ENCODE measurements at places on chromosomes 7 and 10.
A peak's percentile ranks its signal among the peaks of the same experiment; 100 is the strongest.

DNA sequence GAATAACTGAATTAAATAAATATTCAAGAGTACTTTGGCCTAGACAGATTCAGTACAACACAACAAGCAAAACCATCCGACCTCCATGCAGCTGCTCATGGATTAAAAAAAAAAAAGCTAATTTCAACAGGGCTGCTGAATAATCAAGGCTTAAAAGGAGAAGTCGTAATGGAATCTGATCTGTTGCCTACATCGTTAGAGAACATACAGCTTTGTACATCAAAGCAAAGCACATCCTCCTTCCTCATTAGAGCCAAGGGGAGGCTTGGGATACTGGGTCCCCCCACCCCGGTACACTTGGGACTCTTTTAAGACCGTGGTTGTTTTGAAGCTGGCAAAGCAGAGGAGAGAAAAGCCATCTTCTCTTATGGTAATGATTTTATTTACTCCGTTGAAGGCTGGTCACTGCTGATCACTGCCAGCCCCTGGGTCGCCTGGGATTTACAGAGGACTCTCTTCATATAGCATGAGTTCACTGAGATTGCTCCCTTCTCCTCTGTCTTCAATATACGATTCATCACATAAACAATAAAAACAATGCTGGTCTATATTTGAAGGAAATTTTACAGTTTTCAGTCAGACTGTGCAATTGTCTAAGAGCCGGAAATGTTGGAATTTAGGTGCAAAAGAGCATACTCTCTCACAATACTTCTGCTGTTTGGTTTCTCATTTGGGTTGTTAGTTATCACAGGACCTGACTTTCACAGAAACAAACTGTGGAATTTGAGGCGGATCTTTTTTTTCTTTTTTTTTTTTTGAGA, 148.8 kb downstream of the FAM107B start:
- ATAC-seq: no peak

GRCh38 chr7:141103847-141104429, 30.1 kb downstream of the TMEM178B start:
- ATAC-seq: no peak

GRCh38 chr10:71737001-71737833, 17.6 kb upstream of the C10orf105 start:
- ATAC-seq: peak; percentile 58

DNA sequence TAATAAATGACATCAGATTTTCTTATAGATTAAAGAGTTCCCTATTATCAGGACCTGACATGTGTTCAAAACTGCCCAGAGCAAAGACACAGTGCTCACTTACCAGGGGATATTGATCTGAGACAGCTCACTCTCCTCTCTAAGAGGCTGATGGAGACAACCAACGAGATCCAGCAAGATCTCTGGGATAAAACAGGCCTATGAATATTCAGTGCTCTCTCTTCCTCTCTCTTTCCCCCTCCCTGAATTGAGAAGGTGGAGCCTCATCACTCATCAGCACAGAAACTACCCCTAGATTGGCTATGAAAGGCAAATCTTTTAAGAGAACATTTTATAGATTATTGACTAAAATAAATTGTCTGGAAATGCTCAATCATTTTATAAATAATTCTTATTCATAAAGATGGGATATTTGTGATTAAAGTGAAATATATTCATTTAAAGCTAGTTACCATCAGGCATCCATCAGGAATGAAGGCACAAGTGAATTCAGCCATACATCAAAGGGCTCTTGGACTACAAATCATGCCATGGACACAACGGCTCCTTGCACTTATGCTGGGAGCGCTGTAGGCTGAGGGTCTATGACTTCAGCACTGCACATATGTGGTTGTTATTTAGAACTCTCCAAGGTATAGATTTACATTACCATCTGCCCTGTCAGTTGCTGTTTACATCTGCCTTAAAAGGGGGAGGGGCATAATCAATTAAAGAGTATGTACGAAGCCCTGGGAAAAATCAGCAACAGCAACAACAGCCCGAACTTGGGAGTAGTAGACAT, 3.4 kb upstream of the PPP1R17 start:
- no peak for ATAC-seq

DNA sequence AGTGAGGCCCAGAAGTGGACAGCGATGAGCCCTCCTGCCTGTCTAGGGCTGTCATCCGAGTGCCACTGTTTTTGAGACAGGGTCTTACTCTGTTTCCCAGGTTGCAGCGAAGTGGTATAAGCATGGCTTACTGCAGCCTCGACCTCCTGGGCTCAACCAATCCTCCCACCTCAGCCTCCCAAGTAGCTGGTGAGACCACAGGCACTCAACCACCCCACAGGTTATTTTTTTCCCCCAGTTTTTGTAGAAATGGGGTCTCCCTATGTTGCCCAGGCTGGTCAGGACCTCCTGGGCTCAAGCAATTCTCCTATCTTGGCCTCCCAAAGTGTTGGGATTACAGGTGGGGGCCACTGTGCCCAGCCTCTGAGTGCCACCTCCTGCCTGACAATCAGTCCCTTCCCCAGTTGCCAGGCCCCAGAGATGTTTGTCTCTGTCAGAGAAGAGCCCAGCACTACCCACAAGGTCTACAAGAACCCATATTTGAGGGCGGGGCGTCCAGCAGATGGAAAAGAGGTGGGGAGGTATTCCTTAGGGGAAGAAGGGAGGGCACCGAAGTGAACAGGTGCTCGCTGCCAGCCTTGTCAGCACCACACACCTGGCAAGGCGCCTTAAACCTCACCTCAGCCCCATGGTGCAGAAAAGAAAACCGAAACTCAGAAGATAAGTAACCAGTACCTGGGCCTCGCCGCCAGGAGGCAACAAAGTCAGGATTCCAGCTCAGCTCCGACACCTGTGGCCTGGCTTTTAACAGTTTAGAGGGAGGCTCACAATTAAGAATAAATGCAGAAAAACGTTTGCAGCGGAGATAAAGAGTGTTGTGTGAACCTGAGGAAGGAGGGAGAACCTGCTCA, 77.4 kb upstream of the ANLN start:
- peak; percentile 83 for ATAC-seq

- no peak for ATAC-seq
Measured at GRCh38 chr7:16416289-16417282, 4.8 kb downstream of the CRPPA start.

DNA sequence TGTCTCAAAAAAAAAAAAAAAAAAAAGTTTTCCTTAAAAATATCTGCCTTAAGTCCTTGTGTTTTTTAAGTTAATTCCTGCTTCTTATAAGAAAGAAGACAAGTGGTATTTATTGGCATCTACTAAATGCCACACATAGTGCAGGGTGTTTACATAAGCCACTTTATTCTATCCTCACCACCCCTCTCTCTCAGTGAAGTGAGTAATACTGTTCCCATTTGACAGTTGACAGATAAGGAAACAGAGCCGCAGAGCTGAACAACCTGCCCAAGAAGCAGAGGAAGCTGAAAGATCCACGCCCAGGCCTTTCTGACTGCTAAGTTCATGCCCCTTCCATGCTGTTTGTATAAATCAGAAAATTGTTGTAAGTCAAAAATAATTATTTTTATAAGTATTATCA, 54.1 kb downstream of the ABLIM1 start:
- ATAC-seq: peak; percentile 65

GRCh38 chr10:90504172-90504571, 353.7 kb downstream of the HTR7 start:
- ATAC-seq: no peak

DNA sequence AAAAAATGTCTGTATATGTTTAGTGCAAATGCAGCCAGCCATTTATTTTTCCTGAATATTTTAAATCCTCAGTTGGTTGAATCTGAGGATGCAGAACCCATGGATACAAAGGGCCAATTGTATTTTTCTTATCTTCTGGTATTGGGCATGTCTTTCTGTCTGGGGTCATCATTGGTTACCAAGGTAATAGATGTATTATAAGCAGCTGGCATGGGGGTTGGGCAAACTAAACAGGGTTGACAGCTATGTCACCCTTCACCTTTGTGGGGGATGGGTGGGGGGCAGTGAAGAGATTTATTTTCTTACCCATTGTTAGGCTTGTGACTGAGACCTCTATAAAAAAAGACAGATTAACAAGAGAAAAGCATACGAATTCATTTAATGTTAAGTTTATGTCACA, 38.8 kb downstream of the CDHR3 start:
- no peak for ATAC-seq

- ATAC-seq: no peak
Measured at GRCh38 chr10:30215623-30216022, 133.5 kb downstream of the MTPAP start.

DNA sequence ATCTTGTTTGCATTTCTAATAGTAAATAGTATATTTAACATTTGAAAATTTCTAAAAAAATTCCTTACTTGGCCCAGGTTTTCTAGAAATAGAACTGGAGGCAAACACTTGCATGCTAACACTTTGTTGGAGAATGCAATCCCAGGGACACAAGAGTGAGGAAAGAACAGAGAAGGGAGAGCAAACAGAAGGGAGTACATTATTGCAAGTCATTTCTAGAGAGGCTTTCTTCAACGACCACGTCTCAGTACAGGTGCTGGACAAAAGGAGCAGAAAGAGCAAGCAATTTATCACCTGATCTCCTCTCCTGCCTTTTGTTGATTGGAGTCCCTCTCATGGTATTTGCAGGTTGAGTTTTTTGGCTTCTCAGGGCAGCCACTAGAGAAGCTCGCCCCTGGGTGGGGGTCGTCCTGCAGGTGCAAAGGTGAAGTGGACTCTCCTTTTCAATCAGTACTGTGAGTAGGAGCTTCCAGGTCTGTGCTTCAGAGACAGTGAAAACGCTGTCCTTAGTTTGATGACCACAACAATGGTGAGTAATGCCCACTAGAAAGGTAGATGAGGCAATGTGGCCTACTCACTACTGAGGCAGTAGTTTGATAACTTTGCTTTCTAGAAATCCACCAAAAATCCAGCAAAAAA, 5.2 kb downstream of the CPED1 start:
- ATAC-seq: no peak

GRCh38 chr10:6513476-6513875, 66.6 kb downstream of the PRKCQ start:
- no peak for ATAC-seq

GRCh38 chr10:105973360-105973759, 1191.1 kb downstream of the SORCS1 start:
- ATAC-seq: no peak

- no peak for ATAC-seq
Measured at GRCh38 chr10:86651631-86652331, 2.6 kb upstream of the OPN4 start.

All from esophagus mucosa (tissue), 1 donor.